ENCODE measurements at places on chromosomes 3 and 15. TPM values are rescaled to one million over a fixed set of nuclear protein-coding genes. Genes with fewer than 3 reads are reported as not detected.

DNA sequence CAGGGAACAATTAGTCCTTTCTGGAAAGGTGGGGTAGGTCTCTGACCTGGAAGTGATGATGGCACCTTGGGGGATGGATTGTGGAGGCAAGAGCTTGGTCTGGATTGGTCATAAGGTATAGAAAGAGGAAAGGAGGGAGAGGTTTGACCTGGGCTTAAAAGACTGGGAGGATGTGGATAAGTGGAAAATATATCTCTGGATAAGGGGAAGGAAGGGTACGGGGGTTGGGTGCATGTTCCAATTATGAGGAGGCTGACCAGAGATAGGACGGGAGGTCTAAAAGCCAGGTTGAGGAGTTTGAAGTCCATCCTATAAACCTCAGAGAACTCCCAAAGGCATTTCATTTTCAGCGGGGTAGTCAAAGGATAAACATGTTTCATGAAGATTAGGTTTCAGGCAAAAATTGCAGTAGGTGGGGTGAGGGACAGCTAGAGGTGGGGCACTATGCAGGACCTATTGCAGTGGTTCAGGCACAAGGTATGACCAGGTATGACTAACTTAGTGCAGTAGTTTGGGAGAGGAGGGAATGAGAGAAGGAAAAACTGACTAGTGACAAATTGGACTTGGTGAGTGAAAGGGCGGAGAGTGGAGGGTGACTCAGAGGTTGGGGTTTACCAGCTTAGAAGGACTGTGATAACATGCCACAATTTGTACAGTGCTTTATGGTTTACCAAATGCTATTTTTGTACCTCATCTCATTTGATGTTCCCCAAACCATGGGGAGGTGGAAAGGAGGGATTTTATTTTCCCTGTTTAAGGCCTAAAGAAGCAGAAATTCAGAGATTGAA lies 10.7 kb downstream of the PDE8A start:
- DNase-seq, result peak; percentile 92

- DNase-seq, result no peak
Observed at GRCh38 chr3:20516311-20516710, 330.3 kb upstream of the SGO1 start.

The PPP1R14D gene
- total RNA-seq, result 0.55 TPM

GRCh38 chr3:63333815-63334214 lies 55.7 kb downstream of the SYNPR start:
- DNase-seq, result no peak

DNA sequence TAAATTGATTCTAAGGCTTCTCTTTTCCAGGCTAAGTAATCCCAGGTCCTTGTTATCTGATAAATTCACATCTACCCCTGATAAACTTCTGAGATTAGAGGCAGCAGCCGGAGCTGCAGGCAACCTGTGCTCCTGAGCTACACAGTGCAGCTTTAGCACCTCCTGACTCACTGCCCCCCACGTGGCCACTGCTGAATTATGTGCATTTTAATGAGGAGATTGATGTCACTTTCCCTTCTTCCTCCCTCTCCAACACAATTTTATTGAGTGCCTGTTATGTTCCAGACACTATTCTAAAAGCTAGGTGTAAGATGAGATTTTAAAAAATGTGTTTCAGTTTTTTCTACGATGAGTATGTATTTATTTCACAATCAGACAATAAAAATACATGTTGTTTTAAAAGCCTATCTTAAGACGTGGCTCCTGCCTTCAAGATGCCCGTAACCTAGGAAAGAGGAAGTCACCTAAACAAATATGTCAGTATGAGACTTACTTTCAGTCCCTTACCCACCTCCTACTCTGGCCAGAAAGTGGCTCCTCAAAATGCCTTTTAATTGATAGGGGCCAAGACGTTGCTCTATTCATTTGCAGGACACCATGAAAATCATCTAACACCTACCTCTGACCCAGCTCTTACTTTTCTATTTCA lies 161.5 kb upstream of the PFN2 start:
- DNase-seq, result no peak

- DNase-seq, result no peak
Observed at GRCh38 chr3:114445233-114445632, 151.4 kb downstream of the TIGIT start.

The C3orf52 gene
- total RNA-seq, result 7.5 TPM

The GRM7 gene
- not detected for total RNA-seq

DNA sequence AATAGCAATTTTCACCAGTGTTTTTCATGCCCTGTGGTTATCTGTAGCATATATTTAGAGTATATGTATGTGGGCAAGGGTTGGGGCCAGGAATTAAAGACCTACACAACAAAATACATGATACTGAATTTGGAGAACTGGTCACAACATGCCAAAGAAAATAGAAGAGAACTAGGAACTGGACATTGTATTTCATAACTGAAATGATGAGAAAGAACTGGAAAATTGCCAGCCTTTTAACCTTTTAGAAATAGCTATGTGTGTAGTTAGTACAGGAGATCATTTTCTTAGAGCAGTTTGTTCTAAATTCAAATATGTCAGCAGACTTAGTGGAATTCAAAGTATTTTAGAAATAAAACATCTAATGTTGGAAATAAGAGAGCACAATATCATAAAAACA lies 227.1 kb upstream of the CGNL1 start:
- DNase-seq, result no peak

GRCh38 chr3:18575573-18575972 lies 150.4 kb upstream of the SATB1 start:
- DNase-seq, result no peak

Data from PC-9 (cell line).